NCI-H526 treated with DMSO at 0.1 percent for 48 hours (cell line): ENCODE measurements at places on chromosomes 4 and X.

DNA sequence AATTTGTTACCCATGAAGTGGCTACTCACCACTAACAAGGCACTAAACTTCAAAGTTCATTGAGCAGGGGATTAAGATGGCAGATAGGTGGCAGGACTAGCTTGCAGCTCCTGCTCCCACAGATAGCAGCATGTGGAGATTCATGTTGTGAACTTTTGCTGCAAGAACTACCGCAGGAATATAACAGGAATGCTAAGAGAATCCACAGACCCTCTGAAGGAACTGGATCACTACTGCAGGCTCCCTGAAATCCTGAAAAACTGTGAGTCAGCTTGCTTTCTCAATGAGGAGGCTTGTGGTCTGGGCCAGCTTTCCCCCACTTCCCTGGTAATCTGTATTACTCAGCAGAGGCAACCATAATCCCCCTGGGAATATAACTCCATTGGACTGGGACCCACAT lies 118.5 kb upstream of the VCX2 start:
- DNase-seq: no peak

GRCh38 chr4:186920483-186920882 lies 196.8 kb upstream of the FAT1 start:
- no peak for DNase-seq

GRCh38 chr4:8047837-8048678 lies 108.4 kb upstream of the AFAP1 start:
- no peak for DNase-seq

- no peak for DNase-seq
Measured at GRCh38 chr4:146415829-146416228, 105.9 kb downstream of the SLC10A7 start.

- DNase-seq: no peak
Measured at GRCh38 chr4:99947608-99948007, 1.2 kb upstream of the DNAJB14 start.
